Activated CD4-positive, CD25-positive, alpha-beta regulatory T cell treated with anti-CD3 and anti-CD28 coated beads, Interleukin-2, amount 50 U/mL, for 16 hours (primary cell): ENCODE measurements at places on chromosomes 5 and 9.

DNA sequence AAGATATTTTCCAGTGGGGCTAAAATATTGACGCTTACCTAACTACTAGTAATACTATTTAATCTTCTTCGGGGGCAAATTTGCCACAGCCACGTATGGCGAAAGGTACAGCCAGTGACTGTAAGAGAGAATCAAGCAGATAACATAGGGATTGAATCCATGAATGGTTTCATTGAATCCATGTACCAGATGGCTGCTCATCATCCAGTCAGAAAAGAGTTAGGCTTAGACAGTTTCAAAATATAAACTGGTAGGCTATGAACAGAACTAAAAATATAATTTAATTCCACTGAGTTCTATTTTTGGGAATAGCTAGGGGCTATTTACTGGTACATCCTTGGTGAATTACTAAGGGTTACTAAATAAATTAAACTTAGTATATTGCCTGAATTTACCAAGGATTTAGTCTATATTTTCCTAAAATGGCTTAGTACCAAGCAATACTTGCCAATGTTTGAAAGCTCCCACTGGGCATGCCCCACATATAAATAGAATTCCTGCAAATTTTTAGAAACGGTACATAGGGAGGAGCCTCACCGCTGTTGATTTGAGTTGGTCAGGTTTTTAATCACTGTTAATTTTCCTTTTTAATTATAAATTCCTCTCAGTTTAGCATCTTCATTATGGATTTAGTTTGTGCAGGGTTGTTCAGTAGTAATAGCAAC is 55.8 kb upstream of the VLDLR start:
- DNase-seq = no peak

DNA sequence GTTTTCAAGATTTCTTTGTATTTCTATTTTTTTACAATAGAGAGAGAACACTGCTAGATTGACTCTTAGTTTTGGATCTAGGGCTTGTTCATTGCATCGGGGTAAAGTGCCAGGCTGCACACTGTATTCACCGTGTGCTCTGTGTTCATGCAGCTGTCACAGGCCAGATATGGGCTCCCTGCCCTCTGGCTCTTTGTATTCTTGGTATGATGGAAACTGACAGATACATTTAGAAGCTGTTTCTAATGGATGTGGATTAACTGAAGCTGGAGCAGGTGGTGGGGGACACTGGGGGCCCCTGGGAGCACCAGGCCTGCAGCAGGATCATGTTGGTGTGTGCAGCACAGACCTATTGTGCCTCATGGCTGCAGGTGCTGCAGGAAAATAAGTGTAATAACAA is 28.0 kb downstream of the SLC36A1 start:
- no peak for DNase-seq

GRCh38 chr5:74673011-74673790 is 11.8 kb upstream of the HEXB start:
- DNase-seq = no peak

- no peak for DNase-seq
These were observed 34.8 kb downstream of the HMGXB3 start for GRCh38 chr5:150035139-150035895.

GRCh38 chr9:13705918-13706317 is 426.4 kb upstream of the MPDZ start:
- DNase-seq = no peak

DNA sequence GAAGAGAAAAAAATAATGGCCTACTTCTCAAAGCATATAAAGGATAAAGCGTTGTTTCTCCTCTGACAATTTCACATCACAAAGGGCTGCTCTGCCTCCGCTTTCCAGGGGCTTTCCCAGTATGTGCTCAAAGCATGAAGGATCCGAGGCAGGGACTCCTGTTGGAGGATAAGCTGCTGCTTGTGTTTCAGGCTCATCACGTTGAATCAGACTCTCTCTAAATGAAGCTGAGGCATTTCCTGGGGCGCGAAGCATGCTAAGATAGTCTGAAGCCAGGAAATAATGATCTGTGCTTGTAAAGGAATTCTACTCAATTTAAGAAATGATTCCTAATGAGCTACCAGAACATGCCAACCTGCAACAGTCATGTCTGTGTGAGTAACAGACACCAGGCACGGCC is 97.5 kb downstream of the MARCHF11 start:
- no peak for DNase-seq

DNA sequence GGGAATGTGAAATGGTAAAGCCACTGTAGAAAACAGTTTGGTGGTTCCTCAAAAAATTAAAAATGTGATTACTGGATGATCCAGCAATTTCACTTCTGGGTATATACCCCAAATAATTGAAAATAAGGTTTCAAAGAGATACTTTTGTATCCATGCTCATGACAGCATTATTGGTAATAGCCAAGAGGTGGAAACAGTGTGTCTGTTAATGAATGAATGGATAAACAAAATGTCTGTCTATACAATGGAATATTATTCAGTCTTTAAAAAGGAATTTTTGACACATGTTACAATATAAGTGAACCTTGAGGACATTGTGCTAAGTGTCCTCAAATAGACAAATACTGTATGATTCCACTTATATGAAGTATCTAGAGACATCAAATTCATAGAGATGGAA is 40.1 kb downstream of the NUP214 start:
- no peak for DNase-seq

DNA sequence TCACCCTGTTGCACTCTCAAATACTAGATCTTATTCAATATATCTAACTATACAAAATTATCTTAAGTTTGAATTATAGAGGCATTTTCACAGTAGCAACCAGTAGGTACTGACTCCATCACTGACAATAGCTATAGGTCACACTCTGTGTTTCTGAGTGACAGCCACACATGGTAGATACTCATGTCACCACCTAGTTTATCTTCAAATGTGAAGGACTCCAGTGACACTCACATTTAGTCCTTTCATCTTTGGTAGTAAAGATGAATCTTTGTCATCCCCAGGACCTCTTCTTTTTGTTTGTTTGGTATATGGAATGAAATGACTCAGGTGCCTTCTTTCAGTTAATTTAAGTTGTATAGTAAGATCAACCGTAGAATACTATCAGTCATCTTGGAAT is 102.5 kb upstream of the DHFR start:
- DNase-seq = no peak

GRCh38 chr9:106704056-106704615 is 158.8 kb upstream of the ZNF462 start:
- no peak for DNase-seq

DNA sequence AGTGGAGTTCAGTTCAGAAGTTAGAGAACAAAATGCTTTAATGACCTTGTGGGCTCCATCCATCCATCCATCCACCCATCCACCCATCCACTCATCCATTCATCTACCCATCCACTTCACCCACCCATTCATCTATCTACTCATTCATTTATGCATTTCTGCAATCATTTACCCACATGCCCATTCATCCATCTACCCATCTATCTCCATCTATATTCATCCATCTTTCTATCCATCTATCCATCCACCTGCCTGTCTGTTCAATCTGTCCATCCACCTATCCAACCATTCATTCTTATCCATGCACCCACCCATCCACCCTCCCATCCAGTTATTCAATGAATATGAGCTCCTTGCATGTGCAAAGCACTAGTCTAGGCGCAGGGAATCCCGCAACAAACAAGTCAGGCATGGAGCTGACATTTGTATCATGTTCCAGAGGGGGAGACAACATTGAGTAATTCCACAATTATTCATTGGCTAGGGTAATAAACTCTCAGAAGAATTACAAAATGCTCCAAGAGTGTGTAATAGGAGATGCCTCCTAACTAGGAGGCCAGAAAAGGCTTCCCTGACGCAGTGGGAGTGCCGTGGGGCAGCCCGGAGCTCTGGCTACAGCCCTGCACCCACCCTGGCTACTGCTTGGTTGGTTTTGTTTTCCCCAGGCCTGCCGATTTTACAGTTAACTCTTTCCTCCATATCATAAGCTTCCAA is 211.2 kb downstream of the NXNL2 start:
- no peak for DNase-seq
